CD8-positive, alpha-beta T cell (primary cell): ENCODE measurements at places on chromosomes 12 and 14.

DNA sequence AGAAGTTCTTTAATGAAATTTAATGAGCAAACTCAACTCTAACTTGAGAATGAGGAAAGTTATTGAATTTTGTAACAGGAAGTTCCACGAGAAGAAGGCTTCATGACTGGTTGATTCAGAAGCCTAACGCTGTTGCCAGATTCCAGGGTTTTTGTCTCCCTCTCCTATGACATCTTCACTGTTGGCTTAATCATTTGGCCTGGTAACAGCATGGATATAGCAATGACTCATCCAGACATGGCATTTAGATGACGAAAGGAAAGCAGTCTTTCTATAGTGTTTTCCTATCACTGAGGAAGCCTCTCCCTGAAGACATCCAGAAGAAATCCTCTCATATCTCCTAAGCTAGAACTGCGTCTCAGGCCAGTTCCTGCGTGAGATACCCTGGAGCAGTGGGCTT, 9.4 kb upstream of the KCNA1 start:
- no peak for DNase-seq

DNA sequence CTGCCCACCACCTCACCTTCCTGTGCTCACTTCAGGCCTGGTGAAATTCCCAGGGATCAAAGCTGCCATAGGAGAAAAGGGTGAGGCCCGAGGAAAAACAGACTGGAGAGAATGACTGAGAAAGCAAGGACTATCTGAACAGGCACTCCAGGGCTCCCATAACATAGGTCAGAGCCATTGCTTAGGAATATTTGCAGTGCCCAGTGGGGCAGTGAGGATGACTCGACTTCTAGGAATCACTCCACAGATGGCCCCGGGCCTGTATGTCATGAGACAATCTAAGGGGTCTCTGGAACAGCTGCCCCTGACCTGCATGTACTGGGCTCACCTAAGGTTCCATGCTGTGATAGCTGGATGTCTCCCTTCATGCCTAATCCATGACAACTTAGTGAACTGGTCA, 51.6 kb downstream of the GPHB5 start:
- DNase-seq, result no peak

DNA sequence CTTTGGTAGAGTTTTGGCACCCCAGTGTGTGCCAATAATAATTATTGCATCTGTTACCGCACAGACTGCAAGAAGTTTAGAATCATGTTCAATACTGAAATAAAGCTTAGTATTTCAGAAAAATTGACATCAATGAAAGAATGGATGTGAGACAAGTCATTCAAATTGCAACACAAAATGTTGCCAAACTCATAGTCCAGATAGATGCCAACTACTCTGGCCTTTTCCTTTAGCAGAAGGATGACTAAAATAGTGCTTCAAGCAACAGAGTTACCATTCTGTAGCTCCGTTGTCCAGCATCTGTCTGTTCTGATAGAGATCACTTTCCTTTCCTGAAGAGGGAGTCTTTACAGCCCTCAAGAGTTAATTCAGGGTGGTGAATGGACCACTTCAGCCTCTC, 77.5 kb downstream of the LIN7A start:
- no peak for DNase-seq

DNA sequence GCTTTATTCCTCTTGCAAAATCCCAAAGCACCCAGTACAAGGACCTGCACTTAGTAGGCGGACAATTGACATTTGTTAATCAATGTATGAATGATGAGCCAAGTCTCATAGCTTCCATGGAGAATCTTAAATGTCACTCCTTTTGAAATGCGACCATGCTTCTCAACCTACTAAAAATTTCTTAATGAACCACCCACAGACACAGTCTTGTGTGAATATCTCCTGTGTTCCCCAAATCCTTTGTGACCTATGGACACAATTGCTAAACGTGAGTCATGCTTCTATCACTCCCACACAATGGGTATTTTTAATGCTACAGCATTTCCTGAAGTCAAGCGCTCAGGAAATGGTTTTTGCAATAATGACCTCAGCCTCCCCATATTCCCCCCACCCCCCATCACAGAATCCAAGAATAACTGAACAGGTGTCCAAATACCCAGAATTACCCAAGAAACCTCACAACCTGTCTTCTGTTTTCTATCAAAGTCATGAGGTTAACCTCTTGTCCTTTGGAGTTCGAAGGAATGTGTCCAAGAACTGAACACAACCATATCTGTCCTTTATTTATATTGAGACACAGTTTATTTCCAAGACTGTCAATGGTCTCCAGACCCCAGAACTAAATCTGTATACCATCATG, 163.6 kb upstream of the PLEKHG7 start:
- DNase-seq, result no peak

GRCh38 chr14:101072945-101073597, 169.5 kb upstream of the RTL1 start:
- no peak for DNase-seq

DNA sequence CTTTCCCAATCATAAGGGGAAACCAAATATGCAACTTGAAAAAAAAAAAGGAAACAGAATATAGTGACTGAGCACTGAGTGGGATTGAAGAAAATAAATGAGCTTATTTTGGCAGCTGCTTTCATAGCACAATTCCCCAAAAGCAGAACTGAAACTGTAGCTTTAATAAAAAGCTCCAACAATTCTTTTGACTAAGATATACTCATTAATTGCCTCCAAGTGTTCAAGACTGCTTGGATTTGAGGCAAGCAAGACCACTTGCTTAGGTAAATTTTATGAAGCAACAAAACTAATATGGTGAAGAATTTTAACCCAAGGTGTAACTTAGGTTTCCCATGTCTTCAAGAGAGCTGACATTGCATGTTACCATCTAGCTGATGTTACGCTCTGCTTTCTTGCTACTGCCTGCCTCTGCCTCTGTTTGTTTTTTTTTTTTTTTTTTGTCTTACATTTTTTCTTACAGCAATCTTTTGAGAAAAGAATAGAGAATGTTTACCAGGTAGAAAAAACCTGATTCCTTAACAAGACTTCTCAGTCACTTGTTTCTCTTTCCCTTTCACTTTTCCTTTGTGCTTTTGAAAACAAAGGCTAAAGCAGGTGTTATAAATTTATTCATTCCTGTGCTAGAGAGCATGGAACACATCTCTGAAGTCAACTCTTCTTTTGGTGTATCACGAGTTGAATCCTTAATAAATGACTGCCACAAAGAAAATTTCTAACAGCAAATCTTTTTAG, 134.4 kb downstream of the BCAT1 start:
- DNase-seq, result no peak

DNA sequence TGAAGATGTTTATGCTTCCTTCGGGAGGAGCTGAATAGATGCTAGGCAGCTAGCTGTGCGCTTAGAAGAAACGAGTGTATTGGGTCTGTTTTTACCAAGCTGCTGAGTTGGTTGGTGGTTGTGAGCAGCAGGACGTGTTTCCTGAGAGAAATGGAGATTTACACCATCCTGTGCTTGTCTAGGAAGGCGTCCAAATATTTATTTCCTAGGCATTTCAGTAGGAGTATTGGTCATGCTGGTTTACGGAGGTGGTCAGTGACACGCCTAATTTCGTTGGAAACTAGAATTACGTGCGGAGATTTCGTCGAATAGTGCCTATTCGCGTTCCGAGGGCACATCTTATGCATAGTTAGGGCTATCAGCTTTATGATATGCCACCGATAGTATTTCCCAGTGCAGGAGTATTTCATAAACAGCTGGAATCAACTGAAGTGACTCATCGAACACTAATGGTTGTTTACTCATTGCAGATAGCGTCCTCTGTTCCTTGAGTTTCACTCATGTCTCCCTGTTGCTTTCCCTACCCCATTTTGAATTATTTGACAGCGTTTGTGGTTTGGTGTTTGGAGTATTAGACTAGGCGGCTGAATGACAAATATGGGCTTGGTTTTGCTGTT, 780 bp downstream of the TBC1D15 start:
- no peak for DNase-seq
